Stimulated activated CD8-positive, alpha-beta memory T cell treated with anti-CD3 and anti-CD28 coated beads, Interleukin-7, amount 100 ng/mL, for 24 hours (primary cell): ENCODE measurements at places on chromosomes 16 and 17.

GRCh38 chr17:364308-364707, 11.7 kb upstream of the RPH3AL start:
- DNase-seq, result no peak

DNA sequence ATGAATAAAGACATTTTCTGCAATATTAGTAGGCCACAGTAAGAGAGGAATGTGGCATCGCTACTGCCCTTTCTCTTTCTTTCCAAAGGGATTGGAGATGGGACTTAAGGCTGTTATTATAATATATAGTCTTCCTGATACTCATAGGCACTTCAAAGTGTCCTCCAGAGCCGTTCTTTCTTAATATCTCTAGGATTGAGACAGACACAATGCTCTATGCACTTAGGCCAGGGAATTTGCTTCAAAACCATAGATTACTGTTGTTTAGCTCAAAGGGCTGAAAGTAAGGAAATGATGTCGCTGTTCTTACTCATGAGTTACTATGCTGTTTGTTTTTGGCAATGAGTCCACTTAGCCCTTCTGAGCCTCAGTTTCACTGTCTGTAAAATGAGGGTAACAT, 590.5 kb downstream of the CDH11 start:
- no peak for DNase-seq

DNA sequence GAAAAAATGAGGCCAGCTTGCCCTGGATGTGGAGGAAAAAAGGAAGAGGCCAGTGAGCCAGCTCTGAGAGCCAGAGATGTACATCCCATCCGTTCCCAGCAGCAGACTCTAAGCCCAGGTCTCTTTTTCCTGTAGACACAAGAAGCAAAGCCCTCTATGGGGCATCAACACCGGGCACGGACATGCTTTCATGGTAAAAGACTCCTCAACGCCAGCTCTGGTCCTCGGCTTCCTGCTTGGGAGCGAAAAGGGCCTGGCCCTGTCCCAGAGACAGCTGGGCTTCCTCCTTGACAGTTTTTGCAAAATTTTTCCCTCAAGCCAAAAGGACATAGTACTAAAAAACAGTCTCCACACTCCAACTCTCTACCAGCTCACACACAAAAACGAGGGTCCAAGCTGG, 27.1 kb downstream of the PELP1 start:
- no peak for DNase-seq

- peak; percentile 7 for DNase-seq
These were observed 543 bp downstream of the TXNDC11 start for GRCh38 chr16:11742093-11742535.

GRCh38 chr16:11257131-11257938, 1.3 kb upstream of the SOCS1 start:
- DNase-seq, result no peak

DNA sequence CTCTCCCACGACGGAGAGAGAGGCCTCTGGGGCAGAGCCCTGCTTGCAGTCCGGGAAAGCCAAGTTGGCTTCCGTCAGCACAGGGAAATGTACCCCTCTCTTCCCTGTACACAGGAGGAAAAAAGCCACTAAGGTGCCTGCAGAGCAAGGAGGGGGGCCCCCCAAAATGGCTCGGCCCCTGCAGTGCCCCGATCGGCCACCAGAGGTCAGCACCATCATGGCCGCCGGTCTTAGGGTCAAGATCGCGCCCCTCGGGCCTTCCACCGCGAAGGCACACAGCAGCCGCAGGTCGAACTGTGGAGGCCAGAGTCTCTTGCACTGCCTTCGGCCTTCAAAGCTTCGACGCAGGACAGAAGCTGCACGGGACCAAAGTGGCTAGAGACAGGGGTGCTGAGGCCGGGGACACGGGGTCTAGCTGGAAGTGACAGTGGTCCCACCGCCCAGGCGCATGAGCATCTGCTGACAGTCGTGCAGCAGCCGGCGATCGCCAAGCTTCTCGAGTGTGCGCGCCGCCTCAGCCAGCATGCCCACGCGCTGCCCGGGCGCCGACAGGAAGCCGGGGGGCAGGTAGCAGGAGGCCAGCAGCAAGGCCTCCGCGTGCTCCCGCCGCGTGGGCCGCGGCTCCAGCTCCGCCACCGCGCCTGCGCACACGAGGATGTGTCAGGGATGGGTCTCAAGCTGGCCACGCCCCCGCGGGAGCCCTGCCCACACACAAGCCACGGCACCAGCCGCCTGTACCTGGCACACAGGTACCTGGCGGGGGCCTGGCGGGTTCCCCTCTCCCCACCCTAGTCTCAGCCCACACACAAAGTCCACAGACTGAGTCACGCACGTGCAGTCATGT, 24.4 kb downstream of the SREBF1 start:
- peak; percentile 56 for DNase-seq

DNA sequence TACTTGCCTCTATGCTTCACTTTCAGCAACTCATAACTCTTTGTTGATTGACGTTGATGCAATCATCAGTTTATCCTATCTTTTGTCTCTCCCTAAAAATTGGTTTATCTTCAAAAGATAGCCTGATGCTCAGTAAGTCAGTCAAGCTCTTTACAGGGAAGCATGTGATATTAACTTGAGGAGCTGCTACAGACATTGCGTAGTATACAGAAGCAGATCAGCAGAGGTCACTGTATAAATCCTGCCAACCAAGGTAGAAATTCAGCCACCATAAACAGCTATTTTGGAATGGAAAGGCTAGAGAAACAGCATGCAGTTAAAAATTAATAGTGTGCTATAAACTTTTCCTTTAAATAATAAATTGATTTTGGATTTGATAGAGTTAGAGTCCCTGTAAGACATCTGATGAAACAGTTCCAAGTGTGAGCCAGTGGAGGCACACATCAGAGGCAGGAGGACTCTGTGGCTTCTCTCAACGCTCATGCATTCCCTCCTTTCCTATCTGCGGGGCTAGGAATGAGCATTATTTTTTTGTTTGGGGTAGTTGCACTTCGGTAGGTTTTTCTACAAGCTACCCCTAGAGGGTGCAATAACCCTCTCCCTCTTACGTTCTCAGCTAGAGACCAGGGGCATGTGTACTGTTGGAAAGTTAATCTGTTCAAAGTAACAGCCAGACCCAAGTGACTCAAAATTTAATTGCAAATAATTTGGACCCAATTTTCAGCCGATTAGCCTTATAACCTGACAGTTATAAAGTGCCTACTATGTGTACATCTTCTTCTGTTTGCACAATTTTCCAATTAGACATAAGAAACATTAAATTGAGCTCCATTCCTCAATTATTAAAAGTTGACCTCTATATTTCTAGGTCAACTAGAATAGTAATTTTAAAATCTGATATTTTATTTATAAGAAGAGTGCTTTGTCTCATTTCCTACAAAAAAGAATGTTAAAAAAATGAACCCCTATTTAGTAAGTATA, 647.7 kb upstream of the SOX9 start:
- no peak for DNase-seq

GRCh38 chr17:76155988-76156661, 15.1 kb upstream of the FOXJ1 start:
- no peak for DNase-seq

GRCh38 chr17:1273492-1274244, 3.4 kb downstream of the BHLHA9 start:
- no peak for DNase-seq

GRCh38 chr16:63717806-63718205, 1404.1 kb downstream of the CDH11 start:
- no peak for DNase-seq

DNA sequence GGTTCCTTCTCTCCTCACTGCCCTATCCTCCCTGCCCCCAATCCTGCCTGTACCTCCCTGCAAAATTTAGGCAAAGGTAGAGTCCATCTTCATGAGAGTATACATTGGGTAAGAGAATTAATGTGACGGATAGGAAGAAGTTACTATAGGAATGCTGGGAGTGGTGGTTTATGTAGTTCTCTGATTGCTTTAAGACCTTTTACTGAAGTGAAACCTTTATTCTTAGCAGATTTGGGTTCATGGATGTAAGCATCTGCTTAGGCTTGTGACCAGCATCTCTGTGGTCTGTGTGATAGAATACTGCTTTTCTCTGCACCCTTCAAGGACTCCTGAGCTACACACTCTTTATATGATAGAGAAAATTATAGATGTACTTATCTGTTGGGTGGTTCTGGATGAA, 127.3 kb downstream of the PRKCA start:
- no peak for DNase-seq

DNA sequence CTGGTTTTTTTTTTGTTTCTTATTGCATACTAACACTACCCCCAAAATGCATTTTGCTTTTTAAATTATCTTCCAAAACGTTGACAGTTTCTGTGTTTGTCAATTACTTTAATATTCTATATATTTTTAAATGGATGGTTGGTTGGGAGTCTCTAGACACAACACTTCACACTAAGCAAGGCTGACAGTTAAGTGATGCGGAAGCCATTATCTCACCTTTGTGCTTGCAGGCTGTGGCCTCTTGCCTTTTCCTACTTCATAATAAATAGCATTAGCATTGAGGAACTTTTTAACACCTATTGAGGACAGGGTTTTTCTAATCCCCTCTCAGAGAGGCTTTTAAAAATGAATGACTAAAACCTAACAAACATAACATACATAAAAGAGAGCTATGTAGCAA, 280.8 kb upstream of the TBX2 start:
- DNase-seq, result no peak

GRCh38 chr16:73545755-73546154, 497.8 kb upstream of the ZFHX3 start:
- no peak for DNase-seq

- no peak for DNase-seq
These were observed 120.6 kb upstream of the CACNG5 start for GRCh38 chr17:66714046-66715023.

DNA sequence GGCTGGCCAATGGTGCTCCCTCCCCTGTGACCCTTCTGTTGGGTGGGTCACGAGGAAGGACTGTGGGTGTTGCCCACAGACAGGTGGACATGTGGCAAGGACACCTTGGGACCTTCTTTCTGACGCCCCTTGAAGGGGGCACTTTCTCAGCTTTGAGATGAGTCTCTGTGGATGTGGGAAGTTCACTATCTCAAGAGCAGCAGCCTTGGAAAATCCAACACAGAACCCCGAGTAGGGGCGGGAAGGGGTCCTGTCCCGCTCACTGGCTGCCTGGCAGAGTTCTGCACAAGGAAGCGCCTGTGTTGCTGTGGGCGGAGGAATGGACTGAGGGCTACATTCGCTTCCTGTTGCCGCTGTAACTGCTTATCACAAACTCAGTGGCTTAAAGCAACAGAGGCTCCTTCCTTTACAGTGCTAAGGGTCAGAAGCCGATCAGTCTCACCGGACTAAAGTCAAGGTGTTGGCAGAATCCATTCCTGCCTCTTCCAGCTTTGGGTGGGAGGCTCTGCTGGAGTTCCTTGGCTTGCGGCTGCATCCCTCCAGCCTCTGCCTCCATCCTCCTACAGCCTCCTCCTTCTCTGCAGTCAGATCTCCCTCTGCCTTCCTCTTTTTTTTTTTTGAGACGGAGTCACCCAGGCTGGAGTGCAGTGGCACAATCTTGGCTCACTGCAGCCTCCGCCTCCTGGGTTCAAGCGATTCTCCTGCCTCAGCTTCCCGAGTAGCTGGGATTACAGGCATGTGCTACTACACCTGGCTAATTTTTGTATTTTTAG, 305.2 kb downstream of the SEC14L1 start:
- no peak for DNase-seq

DNA sequence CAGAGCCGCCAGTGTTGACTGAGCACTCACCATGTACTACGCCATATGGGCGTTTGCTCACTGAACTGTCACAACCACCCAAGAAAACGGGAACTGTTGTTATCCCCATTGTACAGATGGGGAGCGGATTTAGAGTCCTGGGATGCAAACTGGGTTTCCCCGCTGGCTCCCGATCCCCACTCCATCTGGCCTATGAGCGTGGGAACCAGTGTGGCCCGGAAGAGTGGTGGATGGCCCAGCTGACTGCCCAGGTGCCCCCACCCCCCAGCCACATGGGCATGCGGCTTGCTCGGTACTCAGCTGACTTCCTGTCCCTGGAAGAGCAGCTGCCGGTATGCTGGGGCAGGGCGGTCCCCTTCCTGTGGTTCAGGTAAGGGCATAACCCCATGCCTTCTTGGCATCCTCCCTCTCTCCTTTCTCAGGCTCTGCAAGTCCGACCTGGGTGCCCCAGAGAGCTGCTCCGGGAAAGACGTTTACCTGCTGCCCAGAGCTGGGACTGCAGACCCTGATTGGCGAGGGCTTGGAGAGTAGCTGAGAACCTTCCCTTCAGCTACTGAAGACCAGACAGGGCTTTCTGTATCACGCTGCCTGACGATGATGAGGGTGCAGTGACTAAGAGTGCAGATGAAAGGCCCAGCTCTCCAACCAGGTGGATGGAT, 16.2 kb downstream of the SOCS3 start:
- DNase-seq, result no peak

GRCh38 chr16:10808218-10808617, 10.4 kb downstream of the TVP23A start:
- DNase-seq, result no peak

GRCh38 chr17:70098030-70098429, 23.0 kb downstream of the KCNJ16 start:
- no peak for DNase-seq

DNA sequence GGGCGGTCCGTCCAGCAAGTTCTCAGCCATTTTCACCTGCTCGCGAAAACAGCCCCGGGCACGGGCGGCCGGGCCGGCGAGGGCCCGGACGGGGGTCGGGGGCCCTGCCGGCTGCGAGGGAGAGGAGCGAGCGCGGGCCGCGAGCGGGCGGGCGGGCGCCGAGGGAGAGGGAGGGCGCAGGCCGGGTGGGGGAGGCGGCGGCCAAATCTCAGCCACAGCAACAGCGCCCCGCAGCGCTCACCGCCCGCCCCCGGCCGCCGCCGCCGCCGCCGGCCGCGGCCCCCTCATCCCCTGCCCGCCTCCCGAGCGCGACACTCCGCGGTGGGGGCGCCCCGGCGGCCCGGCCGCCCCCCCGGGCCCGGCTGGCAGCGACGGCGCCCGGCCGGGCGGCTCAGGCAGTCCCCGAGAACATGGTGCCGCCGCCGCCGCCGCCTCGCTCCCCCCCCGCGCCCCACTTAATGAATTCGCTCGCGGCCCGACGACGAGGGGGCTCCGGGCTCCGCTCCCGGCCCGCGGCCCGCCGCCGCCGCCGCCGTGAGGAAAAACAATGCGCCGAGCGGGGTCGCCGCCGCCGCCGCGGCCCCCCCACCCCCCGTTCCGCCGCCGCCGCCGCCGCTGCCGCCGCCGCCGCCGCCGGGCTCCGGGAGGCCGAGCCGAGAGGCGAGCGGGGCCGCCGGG, 487 bp downstream of the CREBBP start:
- DNase-seq, result no peak

GRCh38 chr16:2769675-2770056, 7.4 kb downstream of the ELOB start:
- no peak for DNase-seq

- no peak for DNase-seq
These were observed 3.3 kb downstream of the ANKS4B start for GRCh38 chr16:21236831-21237230.

- DNase-seq, result no peak
These were observed 47.6 kb downstream of the NUP93 start for GRCh38 chr16:56777482-56777881.
